ENCODE measurements at places on chromosomes 1 and 21. TPM values are rescaled to one million over a fixed set of nuclear protein-coding genes. Genes with fewer than 3 reads are reported as not detected.

The ORC1 gene
- polyA plus RNA-seq, result 15.1 TPM

The LMX1A gene
- not detected for polyA plus RNA-seq

The TCEA3 gene
- polyA plus RNA-seq, result not detected

The ANKRD34A gene
- 0.16 TPM for polyA plus RNA-seq

The GSTM2 gene
- 12.1 TPM for polyA plus RNA-seq

Measured in GM23338 (cell line).